ENCODE measurements at places on chromosomes 6 and 20.

GRCh38 chr20:14360416-14360815, 23.0 kb upstream of the FLRT3 start:
- DNase-seq, result peak; percentile 27

DNA sequence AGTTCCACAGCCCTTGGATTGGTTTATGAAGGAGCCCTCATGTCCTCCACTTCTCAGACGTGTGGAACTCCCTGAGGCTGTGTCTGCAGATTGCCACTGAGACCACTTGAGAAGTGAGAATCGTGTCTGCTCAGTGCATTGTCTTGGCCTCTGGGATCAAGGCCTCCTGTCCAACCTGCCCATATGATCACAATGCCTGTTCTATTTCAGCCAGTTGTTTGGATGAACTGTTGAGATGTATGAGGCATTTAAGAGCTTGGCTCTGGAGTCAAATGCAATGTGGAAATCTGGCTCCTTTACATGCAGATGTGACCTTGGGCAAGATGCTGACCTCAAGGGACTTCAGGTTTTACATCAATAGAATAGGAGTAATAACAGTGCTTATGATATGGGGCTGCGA, 125.9 kb downstream of the SLC24A3 start:
- no peak for DNase-seq

- peak; percentile 7 for DNase-seq
Observed at GRCh38 chr20:40741507-40742106, 52.6 kb upstream of the MAFB start.

DNA sequence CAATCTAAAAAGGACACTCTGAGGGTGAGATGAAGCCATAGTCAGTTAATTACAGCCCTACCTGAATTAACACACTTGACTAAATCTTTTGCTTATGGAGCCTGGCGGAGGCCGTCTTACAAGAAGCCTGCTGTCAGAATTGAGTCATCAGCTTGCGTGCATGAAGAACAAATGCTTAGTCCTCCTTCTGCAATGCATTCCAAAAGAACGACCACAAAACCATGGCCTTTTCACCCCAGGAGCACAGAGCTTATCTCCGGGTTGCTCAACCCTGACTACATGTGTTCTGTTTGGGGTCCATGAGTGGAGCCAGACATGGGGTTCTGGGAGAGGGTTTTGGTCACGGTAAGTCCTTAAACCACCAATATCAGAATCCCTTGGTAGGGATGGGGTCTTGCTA, 318.1 kb downstream of the CLIC5 start:
- DNase-seq, result no peak

GRCh38 chr6:135990439-135990838, 138.9 kb downstream of the PDE7B start:
- DNase-seq, result no peak

- DNase-seq, result no peak
Observed at GRCh38 chr6:125013938-125014660, 51.9 kb downstream of the RNF217 start.

DNA sequence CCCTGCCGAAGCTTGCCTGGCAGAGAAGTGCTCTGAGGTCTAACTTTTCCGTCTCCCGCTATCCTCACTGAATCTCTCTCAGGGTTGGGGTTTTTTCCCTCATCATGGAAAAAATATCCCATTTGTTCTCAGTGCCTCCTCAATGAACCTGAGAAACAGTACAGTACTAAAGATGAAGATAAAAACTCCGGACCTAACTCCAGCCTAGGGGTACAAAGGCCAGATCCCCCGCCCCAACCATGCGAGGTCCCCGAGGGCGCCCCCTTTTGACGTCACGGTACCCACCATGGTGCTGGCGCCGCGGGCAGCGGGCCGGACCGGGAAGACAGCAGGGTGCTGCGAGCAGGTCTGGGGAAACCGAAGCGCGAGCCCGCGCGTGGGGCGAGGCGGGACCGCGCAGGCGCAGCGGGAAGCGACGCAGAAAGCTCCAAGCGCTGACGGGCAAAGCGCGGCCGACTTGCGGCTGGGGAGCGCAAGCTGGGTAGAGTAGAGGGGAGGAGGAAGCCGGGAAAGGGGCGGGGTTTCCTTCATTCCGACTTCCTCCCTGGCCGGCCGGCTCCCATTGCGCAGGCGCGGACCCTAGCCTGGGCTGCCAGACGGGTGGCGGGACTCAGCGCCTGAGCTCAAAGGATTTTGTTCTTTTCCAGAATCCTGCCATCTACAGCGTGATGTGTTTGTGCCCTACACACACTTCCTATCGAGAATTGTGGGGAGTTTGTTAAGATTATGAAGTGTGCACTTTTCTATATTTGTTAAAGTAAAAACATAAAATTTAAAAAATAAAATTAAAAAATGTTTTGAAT, at the start of gene LSM2:
Gene LSM2, minus strand, starts transcription at position 497 of the 803 bp plus-strand sequence. Its CDS starts 209 bp downstream, at position 288.
- peak; percentile 98 for DNase-seq

DNA sequence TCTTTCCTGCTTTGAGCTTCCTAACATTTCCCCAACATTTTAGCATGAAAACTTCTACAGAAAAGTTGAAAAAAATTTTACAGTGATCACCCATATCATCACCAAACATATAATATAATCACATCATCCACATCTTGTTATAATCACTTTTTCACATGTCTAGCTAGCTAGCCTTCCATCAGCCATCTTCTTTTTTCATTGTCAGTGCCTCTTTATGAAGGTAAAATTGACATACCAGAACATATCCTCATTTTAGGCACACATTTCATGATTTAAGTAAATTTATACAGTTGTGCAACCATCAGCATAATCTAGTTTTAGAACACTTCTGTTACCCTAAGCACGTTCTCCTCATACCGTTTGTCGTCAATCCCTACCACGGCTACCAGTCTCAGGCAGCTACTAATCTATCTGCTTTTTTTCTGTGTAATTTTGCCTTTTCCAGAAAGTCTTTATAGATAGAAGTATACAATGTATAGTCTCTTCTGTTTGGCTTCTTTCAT, 73.7 kb downstream of the VEGFA start:
- DNase-seq, result no peak

- no peak for DNase-seq
Observed at GRCh38 chr6:158831571-158831970, 12.4 kb upstream of the EZR start.

DNA sequence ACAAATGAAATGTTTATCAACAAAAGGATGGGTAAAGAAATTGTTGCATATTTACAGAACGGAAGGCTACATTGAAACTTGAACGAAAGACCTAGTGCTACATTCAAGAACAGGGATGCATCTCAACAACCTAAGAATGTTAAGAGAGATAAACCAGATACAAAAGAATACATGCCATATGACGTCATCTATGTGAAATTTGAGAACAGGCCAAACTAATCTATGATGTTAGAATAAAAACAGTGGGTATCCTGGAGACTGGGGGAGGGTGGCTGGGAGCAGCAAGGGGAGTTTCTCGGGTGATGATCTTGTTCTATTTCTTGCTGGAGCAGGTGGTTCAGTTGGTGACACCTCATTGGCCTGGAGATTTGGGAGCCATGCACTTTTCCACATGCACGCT, 81.5 kb downstream of the SULF2 start:
- DNase-seq, result no peak

GRCh38 chr20:23205611-23206041, 119.5 kb upstream of the CD93 start:
- DNase-seq, result no peak

DNA sequence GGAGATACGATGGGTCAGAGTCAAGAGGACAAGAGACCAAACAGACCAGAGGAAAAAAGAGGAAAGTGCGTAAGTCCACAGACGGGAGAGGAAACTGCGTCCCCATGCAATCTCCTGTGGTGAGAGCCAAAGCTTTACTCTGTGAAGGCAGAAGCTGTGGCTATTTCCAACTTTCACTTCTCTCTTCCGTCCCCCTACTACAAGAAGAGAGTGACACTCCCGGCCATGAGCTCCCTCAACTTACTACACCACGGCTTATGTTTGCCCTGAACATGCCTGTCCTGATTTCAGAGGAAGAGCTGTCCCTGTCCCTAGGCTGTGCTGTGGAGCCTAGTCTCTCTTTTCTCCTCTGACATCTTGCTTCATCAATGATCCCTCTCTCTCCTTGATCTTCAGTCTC, 11.5 kb upstream of the SSR1 start:
- no peak for DNase-seq

GRCh38 chr6:130412556-130413290, 46.9 kb downstream of the TMEM200A start:
- DNase-seq, result no peak

DNA sequence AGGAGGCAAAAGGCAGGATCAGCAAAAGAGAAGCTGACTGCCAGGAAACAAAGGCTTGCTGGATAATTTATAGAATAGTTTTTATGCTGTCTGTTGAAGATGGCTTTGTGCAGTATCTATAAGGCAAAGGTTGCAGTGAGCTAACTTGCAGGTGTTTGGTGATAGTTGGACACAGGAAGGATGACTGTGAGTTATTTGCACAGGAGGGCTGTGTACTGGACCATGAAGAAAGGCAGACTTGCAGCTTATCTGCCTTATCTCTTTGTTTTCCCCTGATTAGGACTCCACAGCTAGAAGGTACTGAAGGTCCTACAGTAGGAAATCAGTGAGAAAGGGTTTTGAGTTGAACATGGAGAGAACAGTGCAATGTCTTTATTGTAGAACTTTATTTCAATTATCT, 2.1 kb downstream of the BTN1A1 start:
- no peak for DNase-seq

DNA sequence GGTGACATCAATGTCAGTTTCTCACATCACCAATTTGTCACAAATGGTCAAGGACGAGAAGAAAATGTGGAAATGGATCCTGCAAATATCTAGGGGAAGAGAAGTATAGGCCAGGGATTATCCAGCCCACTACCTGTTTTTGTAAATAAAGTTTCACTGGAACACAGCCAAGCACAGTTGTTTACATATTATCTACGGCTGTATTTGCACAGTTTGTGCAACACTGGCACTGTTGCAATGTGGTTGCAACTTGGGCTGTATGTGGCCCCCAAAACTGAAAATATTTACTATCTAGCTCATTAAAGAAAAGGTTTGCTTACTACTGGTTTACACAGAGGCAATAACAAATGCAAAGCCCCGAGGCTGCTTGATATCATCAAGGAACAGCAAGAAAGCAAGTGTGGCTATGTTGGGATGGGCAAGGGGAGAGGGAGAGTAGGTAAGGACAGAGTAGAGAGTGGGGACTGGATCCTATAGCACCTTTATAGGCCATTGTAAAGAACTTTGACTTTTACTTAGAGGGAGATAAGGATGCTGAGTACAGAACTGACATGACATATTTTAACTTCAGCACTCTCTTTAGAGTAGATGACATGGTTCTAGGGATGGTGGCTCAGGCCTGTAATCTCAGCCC, 11.8 kb upstream of the STXBP5 start:
- DNase-seq, result no peak

DNA sequence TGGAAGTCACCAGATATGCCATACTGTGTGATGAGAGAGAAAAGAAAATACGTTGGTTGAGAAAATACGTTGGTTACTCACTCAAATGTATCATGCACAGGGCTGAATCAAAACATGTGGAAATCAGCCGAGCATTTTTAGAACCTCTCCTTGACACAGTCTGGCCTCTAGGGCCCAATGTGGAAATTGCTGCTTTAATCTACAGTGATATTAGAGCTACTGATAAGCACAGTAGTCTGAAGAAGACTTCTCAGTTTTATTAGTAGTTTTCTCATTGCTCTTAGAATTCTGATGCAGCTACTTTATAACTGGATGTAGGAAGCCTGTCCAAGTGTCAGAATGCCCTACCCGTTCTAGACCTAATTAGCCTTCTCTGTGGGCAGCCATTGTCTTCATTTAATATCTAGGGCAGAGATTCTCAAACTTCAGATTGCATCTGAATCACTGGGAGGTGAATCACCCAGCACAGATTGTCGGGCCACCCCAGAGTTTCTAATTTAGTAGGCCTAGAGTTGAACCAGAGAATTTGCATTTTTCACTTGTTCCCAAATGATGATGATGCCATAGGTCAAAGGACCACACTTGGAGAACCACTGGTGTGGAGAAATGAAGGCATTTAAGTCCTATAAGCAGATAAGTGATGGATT, 229.1 kb downstream of the PLCB1 start:
- no peak for DNase-seq

- no peak for DNase-seq
Observed at GRCh38 chr6:164069350-164069990, 655.0 kb downstream of the QKI start.

DNA sequence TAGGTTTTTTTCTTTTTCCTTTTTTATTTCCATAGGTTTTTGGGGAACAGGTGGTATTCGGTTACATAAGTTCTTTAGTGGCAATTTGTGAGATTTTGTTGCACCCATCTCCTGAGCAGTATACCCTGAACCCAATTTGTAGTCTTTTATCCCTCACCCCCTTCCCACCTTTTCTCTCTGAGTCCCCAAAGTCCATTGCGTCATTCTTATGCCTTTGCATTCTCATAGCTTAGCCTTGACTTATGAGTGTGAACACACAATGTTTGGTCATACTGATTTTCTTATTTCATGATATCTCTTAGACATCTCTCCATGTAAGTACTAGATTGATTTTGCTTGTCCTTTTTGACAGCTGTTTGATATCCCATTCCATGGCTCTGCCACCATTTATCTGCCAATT, 27.2 kb downstream of the TGM3 start:
- no peak for DNase-seq

DNA sequence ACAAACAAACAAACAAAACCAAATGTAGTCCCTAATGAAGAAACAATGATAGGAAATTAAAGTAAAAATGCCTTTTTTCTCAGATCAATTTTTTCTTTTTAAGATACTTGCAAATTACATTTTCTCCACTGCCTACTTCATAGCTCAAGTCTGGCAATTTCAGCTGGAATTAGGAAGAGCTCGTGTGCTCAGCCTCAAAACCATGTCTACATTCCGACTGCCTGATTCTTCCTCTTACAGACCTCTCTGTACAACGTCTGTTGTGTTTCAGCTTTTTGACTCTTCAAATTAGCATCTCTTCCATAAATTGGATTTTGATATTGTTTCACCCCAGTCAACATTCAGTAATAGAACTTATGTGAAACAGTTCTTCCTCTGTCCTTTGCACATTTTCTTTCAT, 9.3 kb upstream of the EDN1 start:
- no peak for DNase-seq

DNA sequence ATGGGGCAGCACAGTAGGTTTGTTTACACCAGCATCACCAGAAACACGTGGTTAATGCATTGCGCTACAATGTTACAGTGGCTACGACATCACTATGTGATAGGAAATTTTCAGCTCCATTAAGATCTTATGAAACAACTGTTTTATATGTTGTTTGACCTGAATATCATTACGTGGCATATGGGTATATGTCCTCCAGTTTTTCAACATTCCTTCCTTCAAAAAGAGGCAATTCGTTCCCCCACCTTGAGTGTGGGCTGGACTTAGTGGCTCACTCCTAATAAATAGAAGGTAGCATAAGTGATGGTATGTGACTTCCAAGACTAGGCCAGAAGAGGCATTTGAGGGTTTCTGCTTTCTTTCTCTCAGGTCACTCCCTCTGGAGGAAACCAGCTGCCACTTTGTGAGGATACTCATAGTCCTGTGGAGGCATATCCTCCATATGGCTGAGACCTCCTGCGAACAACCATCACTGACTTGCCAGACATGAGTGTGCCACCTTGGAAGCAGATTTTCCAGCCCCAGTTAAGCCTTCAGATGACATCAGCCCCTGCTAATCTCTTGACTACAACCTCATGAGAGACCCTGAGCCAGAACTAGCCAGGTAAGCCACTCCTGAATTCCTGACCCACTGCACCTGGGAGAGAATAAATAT, 2.3 kb upstream of the TRAM2 start:
- no peak for DNase-seq

- DNase-seq, result peak; percentile 41
Observed at GRCh38 chr6:42251500-42251899, 33.8 kb upstream of the MRPS10 start.
